Foreskin fibroblast (primary cell): ENCODE measurements at places on chromosomes 1 and 21.

- DNase-seq: peak; percentile 17
Measured at GRCh38 chr1:147851149-147851548, 51.4 kb upstream of the GJA8 start.

- no peak for DNase-seq
Measured at GRCh38 chr1:166322470-166322869, 155.7 kb upstream of the FAM78B start.

DNA sequence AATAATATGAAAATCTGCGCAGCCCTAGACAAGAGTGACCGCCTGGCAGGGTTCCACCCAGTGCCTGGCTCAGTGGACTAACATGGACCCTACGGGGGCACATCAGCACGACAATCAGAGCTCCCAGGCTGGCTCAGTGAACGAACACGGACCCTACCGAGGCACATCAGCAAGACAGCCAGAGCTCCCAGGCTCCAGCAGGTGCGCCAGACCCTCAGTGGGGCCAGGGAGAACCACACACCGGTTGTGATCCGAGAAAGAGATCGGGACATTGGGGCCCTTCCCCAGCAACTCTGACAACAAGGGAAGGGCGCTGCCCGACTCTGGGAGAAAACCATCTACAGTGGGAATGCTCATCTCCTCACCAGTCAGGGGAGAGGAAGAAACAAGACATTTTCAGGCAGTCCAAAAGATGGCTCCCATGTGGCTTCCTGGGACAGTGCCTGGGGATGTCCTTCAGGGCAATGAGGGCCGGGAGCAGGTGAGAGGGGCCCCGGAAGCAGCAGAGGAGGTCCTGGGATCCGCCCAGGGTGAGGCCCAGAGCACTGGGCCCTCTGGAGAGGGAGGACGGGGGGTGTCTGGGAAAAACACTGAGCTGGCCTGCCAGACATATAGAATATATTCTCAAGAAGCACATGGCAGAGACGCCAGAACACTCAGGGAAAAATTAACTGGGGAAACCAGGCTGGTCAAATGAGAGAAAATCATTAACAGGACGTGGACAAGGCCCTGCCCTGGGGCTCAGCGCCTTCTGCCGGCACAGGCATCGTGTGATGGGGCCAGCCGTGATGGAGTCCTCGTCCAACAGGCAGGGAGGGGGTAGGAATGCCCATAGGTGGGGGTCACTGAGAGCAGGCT lies 4.8 kb downstream of the ARHGEF16 start:
- DNase-seq: no peak

- no peak for DNase-seq
Measured at GRCh38 chr21:23740463-23740862, 1866.8 kb downstream of the MRPL39 start.

DNA sequence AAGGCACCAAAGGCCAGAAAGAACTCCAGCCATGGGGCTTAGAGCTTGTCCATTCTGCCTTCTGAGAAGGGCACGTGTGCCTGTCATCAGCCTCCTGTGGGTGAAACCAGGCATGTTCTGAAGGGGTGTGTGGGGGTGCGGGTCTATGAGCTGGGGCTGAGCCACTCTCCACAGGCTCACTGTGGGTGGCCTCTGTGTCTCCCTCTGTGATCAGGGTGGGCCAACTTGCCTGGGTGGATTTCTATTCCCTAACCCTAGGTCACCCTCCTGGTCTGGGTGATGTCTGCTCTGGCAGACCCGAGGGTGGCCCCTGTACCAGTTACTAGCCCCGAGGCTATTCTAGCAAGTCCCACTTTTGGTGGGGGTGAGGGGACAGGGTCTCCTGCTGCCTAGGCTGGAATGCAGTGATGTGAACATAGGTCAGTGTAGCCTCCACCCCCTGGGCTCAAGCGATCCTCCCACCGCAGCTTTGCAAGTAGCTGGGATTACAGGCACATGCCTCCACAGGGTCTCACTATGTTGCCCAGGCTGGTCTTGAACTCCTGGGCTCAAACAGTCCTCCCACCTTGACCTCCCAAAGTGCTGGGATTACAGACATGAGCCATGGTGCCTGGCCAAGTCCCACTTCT lies 94.4 kb downstream of the TRIM11 start:
- no peak for DNase-seq

DNA sequence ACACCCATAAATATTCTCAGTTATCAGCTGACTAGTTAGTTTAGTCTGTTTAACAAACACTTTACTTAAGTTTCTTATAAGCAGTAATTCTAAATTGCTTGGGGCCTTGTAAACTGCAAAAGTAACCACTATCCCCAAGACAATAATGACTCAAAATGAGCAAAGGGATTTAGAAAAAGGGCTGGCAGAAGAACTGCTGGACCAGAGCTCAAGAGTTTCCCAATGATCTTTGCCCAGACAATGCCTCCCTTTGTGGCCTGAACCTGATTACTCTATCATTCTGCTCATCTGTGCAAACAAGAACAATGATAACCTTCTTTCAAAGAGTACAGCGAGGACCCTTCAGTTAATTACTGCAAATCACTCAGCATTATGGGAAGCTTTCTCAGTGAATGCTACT lies 123.5 kb downstream of the TIAM1 start:
- DNase-seq: no peak

DNA sequence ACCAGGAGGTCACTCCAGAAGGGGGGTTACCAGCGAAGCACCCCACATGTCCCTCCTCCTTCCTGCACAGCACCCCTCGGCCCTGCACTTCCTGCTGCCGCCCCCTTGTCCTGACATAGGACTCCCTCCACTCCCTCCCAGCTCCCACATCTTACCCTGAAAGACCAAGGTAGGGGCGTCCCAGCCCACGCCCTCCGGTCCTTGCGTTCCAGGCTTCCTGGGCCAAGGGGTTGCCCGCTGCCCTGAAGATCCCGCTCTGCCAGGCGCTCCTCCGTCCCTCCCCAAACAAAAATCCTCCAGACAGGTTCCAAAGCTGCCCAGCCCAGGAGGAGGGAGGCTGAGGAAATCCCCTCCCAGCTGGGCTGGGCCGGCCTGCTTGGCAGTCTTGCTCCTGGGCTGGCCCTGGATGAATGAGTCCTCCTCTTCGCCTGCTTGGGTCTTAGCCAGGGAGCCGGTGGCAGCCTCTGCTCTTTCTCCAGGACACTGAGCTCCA lies at the start of gene RHBDL2:
TSS of gene RHBDL2 (minus strand) at position 304 of the 493 bp plus-strand sequence. CDS start 22,618 bp downstream, outside the sequence.
- peak; percentile 65 for DNase-seq
